ENCODE measurements at places on chromosomes 7 and 10.

DNA sequence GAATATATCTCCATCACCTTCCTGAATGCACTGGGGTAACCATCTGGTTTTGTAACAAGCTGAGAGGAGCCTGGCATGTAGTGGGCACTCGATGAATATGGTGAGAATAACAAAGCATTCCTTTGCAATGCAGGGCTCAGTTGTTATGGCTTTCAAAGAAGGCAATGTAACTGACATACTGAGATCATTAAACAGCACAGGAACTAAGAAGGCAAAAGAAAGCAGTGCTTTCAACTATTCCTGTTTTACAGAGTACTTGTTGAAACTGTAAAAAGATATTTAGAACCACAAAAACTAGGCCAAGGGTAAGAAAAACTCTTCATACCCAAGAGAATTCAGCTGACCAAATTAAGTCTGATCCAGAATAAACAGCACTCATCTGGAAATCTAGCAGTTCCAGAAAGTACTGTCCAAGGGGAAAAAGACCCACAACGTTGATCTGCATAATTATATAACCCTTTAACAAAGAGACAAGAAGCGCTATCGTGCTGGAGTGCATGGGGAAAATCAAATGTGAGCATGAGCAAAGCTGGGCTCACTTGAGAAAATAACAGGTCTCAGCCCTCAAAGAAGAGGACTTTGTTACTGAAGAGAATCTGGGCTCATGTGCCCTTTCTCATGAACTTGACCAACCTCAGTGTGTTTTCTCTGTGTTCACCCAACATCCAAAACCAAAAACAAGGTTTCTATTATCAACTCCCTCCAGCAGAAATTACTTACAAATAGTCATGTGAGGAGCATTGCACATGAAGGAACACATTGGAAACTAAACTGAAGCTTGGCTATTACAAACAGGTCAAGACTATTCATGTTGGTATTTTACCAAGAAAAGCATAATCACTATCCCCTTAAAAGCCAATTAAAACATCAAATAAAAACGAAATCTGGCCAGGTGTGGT is 116.2 kb downstream of the AVL9 start:
- DNase-seq, result no peak

- DNase-seq, result no peak
Measured at GRCh38 chr10:101897633-101898032, 54.0 kb upstream of the KCNIP2 start.

- DNase-seq, result no peak
Measured at GRCh38 chr10:5497948-5498730, 1.2 kb downstream of the CALML5 start.

- DNase-seq, result no peak
Measured at GRCh38 chr7:36253699-36254098, 100.6 kb downstream of the EEPD1 start.
